Fibroblast of skin of left biceps (primary cell): ENCODE measurements at places on chromosomes 5 and 9.
A peak's percentile ranks its signal among the peaks of the same experiment; 100 is the strongest.

- DNase-seq, result peak; percentile 35
Observed at GRCh38 chr5:143314659-143315058, 88.8 kb downstream of the NR3C1 start.

DNA sequence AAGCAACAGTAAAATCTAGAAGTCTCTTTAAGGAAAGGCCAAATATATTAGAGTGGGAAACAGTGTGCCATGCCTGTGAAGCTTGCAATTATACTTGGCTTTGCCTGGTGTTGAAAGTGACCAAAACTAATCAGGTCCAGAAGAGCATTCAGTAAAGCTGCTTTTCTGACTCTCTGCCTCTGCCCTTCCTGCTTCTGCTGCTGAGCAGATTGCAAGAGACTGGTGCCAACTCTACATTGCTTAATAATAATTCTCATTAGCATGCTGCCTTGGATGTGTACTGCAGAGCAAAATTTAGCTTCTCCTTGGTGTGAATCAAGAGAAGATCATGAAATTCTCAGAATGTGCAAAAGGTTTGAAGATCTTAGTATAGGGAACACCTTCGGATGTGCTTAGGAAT is 120.4 kb upstream of the RFX3 start:
- no peak for DNase-seq

DNA sequence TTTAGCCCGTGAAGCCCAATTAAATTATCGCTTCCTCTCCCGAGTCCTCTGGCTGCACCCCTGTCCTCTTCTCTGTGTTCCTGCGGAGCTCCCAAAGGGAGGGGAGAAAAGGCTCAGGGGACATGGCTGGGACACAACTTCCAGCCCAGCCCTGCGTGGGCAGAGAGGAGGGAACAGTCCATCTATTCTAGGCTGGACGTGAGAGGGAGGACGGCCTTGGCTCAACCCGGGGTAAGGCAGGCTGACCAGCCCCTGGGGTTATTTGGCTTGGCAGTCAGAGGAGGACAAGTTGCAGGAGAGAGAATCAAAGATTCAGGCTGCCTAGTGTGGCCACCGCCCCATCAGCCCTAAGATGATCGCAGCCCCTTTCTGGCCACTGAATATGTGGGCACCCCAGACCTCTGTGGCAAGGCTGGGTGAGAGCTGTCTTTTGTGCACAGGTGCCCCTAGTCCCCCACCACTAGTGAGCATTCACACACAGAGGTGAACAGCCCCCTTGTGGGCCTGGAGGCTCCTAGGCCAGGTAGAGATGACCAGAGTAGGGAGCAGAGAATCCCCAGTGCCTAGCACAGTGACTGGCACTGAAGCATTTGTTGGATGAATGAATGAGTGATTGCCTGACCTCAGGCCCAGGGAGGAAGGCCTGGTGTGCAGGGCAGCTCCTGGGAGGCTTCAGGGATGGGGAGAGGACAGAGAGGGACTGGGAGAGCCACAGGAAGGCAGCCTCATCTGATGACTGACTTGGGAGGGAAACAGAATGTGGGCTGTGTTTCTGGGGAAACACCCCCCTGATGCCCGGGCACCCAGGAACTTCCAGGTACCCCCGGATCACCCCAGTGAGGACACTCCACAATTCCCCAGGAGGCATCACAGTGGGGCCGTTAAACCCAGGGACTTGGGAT is 133.9 kb downstream of the C9orf50 start:
- no peak for DNase-seq

DNA sequence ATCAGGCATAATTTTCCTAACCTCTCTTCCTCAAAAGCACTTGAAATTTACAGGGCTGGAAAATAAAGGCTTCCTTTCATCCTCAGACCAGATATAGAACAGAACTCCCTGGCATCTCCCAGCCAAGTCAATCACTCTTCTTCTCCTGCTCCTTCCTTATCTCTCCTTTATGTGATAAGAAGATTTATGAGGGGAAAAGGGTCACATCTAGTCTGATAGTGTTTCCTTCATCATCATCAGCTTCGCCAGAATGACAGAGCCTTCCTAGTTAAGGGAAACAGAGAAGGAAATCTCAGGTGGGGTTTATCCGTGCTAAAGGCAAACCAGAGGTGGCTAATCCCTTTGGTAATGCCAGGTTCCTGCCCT is 36.2 kb downstream of the LIX1 start:
- no peak for DNase-seq

DNA sequence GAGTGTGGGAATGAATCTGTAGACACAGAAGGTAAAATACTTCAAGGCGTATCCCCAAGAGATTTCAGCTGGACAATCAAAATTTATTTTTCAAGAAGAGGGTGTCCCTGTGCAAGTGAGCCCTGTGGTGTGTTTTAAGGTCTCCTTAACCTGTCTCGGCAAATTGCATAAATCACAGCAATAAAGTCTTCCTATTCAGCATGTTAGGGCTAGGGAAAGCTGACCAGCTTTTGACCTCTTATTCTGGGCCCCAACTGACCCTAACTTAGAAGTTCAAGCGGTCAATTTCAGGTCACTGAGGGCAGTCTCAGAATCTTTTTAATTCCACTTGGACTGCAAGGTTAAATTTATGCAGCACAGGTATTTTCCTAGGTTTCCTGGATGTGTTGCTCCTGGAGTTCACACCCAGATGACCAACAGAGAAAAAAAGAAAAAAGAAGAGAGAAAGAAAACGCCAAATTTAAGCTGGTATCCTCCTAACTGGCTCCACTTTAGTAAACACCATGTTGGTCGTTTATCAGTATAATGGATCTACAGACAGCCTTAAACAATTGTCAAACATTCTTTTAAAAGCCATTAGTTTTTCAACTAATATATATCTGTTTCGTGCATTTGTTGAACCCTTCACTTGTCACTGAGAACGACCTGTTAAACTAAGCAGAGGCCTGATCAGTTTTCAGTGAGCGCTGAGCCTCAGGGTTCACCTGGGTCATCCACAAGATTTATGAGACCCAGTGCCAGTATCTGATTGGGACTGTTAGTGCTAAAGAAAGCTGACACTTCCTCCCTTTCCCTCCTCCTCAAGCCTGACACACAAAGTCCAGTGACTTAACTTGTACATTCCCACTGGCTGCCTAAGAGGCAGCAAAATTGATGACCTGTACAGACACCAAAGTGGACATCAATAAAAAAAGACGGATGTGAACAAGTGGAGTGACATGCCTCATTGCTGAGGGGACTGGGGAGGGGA is 546.1 kb downstream of the NR2F1-AS1 start:
- no peak for DNase-seq

- no peak for DNase-seq
Observed at GRCh38 chr5:38556088-38556598, 303 bp downstream of the LIFR start.

- DNase-seq, result no peak
Observed at GRCh38 chr9:13814647-13815400, 499.1 kb downstream of the NFIB start.

DNA sequence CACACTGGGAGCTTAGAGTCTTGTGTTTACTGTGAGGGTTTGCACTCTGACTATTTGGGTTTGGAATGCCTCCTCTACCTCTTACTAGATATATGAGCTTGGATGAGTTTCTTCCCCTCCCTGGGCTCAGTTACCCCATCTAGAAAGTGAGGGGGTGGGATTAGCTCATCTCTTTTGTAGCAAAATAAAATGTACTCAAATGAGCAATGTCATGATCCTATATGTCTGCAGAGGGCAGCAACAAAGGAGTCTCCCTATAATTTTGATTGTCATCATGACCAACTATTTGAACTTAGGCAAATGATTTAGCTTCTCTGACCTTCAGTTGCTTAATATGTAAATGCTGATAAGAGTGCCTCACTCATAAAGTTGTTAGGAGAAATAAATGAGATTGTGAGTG is 109.0 kb downstream of the DPYSL3 start:
- no peak for DNase-seq
